LHCN-M2 (cell line): ENCODE measurements at places on chromosomes 3 and 15. TPM values are rescaled to one million over a fixed set of nuclear protein-coding genes. Genes with fewer than 3 reads are reported as not detected.

Gene C3orf18
- total RNA-seq = 15.1 and 18.7 TPM in 2 replicates

Gene FETUB
- 0.06 TPM in 1 of 2 replicates, not detected in the other for total RNA-seq

- no peak for DNase-seq
These were observed 231.2 kb upstream of the TPRG1 start for GRCh38 chr3:188940573-188940932.

GRCh38 chr3:24837601-24838000, 343.0 kb upstream of the THRB start:
- no peak for DNase-seq

Gene ELL3
- 1.3 and 2.5 TPM in 2 replicates for total RNA-seq

Gene LMCD1
- total RNA-seq = 30.3 and 31.2 TPM in 2 replicates

DNA sequence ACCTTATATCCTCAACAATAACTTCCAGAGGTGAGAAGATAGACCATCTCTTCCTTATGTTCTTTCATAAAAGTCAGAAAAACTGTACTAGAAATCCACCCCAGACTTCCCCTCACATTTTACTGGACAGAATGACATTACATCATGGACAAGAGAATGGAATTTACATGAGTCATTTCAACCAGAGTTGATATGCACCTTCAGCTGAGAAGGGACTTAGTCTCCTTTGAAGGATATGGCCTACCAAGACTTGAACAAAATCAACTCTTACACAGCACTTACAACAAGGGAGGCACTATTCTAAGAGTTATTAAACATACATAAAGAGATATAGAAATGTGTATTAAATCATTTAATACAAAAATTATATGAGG, 380.0 kb upstream of the DPH6 start:
- peak; percentile 12 for DNase-seq

Gene ROPN1
- total RNA-seq = not detected in 2 replicates
